HTR-8/SVneo (cell line): ENCODE measurements at places on chromosomes 2 and 18.

GRCh38 chr2:8123464-8123863, 558.4 kb upstream of the ID2 start:
- no peak for DNase-seq

- DNase-seq, result no peak
These were observed 22.8 kb downstream of the ATP8B1 start for GRCh38 chr18:57780318-57780705.

DNA sequence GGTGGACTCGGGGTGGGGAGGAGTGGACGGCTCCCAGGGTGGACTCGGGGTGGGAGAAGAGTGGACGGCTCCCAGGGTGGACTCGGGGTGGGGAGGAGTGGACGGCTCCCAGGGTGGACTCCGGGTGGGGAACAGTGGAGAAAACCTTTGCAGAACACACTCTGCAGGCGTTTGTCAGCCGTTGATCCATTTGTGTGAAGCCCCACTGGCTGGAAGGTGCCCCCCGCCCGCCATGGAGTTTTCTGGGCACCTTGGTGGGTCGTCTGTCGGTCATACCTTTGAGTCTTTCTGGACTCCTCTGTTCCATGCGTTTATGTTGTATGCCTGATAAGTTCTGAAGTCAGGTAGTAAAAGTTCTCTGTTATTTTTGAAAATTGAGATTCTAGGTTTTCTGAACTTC, 12.5 kb downstream of the CTDP1 start:
- no peak for DNase-seq

DNA sequence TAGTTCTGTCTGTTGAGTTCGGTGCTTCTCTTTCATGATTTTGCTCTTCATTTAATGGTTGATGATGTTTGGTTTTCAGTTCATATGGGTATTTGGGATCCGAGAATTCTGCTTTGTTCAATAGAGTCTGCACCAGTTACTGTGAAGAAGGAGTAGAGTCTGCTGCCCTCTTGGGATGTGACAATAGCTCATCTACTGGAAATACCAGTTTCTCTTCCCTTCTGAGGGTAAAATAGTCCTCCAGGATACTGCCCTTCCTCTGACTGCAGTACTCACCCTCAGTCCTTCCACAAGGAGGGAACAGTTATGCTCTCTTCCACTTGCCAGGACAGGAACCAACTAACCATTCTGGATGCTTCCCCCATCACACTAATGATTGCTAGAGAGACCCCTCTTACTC, 12.5 kb upstream of the TNFAIP6 start:
- DNase-seq, result no peak

- peak; percentile 40 for DNase-seq
These were observed 888 bp upstream of the TWSG1 start for GRCh38 chr18:9333441-9334328.

DNA sequence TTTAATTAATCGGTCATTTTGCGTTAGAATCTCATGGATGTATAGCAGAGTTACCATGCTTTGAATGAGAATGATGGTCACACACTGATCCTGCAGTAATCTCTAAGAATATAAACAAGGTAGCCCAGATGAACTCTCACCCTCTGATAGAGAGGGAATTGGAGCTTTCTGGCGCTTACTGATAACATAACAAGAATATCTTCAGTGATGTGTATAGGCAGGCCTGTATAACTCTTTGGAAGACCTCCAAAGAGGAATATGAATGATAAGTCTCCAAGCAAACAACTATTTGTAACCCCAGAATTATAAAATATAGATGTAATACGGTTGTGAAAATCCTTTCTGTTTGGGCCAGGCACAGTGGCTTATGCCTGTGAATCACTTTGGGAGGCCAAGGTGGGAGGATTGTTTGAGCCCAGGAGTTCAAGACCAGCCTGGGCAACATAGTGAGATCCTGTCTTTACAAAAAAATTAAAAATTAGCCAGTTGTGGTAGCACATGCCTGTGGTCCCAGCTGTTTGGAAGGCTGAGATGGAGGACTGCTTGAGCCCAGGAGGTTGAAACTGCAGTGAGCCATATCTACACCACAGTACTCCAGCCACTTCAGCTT, 52.5 kb upstream of the LTBP1 start:
- DNase-seq, result no peak

GRCh38 chr2:235468978-235469655, 24.7 kb upstream of the AGAP1 start:
- DNase-seq, result peak; percentile 85

DNA sequence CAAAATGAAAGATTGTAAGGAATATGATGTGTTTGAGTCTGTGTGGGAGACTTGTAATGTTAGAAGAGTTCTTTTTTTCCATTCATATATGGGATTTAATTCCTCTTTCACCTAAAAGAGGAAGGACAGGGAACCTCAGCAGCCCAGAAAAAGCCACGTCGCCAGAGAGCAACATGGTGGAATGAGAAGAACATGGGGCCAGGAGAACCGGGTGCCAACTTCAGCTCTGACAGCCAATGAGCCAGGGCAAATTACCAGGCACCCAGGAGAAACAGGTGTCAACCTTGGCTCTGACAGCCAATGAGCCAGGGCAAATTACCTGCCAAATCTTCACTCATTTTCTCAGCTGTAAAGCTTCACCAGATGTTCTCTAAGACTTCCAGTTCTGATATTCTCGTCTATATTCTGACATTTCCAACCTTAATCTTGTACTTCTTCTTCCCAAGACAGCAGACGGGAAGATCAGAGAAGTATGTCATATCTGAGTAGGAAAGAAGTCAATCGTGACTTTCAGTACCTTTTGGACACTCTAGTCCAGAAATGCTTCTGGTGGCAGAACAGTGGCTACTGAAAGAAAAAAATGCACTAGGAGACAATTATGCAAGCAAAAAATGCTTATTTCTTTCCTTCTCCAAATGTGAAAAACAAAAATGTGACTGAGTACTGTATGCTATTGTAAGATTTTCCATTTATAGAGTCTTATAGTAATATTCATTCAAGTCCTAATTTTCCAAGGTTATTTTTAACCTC, 79.2 kb upstream of the COL5A2 start:
- no peak for DNase-seq

GRCh38 chr2:73964223-73964622, 20.5 kb upstream of the TET3 start:
- DNase-seq, result no peak
